Activated CD4-positive, alpha-beta memory T cell treated with anti-CD3 and anti-CD28 coated beads for 36 hours (primary cell): ENCODE measurements at places on chromosomes 11 and 22. TPM values are rescaled to one million over a fixed set of nuclear protein-coding genes. Genes with fewer than 3 reads are reported as not detected.

DNA sequence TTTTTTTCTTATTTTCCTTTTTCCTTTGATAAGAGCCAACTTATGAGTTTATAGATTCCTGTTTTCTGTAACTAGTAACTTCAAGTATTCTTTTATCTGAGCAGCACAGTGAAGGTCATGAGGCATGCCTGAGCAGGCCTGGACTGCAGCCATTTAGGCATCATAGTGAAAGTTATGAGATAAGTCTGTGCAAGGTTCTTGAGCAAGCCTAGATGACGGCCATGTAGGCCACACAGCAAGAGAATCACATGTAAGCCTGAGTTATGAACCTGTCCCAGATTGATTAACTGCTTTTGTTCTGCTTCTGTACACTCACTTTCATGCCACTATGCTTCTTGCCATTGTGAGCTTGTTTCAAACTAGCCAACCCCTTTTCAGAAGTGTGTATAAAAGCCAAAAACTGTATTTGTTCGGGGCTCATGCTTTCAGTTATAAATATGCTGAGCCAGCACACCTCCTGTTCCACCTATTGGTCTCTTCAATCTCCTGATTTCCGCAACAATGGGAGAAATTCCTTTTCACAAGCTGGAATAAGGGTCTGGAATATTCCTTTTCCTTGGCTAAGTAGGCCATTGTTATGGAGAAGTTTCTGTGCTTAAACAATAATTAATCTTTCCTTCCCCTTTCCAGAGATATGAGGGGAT, 745.7 kb downstream of the FAM181B start:
- no peak for DNase-seq
- H3K4me1 ChIP-seq, result no peaks in the 10 kb centered on the region
- no peak overlapping the region for H3K27ac ChIP-seq
- H3K36me3 ChIP-seq, result no peaks in the 10 kb centered on the region

Gene IL17REL
- total RNA-seq, result 1.1 TPM

Gene E2F8
- total RNA-seq, result 16.0 TPM

GRCh38 chr11:34243600-34244464, 114.0 kb downstream of the ABTB2 start:
- peak overlapping the region; percentile 38 for H3K27ac ChIP-seq
- peak; percentile 83 for DNase-seq
- H3K4me3 ChIP-seq, result no peak overlapping the region
- H3K36me3 ChIP-seq, result peaks cover 2% of the 10 kb centered on the region

DNA sequence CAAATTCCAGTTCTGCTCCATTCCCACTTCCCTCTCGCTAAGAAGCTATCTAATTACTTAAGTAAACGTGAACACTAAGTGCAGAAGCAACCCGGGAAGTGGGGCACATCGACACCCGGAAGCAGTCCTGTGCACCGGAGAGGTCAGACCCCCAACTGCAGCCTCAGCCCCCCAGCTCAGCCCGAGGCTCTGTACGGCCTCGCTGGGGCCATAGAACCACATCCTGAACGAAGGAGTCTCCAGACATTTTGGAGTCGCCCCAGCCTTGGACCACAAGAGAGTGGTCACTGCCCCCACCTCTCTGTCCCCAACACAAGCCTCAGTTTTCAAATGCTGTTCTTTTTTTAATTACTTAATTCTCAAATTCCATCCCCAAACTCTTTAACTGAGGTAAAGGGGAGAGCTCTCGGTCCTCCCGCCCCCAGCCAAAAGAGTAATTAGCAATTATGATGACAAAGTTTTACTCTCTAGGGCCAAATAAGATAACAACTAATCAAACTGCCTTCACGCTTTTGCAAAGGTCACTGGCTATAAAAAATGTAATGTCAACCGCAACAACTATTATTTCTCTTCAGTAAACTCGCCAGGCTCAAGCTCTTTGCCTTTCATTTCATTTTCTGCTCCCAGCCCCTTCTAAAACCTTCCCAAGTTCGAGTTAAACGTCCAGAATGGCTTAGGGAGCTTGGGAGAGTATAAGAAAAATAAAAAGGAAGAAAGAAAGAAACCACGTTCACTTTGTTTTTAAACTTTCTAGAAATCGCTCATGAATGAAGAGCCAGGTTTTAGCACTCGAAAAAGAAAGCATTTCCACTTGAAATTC, 2.2 kb downstream of the PAX6 start:
- peaks cover 6% of the 10 kb centered on the region for H3K36me3 ChIP-seq
- H3K4me1 ChIP-seq, result peaks cover 38% of the 10 kb centered on the region
- peak overlapping the region; percentile 17 for H3K4me3 ChIP-seq
- DNase-seq, result no peak

DNA sequence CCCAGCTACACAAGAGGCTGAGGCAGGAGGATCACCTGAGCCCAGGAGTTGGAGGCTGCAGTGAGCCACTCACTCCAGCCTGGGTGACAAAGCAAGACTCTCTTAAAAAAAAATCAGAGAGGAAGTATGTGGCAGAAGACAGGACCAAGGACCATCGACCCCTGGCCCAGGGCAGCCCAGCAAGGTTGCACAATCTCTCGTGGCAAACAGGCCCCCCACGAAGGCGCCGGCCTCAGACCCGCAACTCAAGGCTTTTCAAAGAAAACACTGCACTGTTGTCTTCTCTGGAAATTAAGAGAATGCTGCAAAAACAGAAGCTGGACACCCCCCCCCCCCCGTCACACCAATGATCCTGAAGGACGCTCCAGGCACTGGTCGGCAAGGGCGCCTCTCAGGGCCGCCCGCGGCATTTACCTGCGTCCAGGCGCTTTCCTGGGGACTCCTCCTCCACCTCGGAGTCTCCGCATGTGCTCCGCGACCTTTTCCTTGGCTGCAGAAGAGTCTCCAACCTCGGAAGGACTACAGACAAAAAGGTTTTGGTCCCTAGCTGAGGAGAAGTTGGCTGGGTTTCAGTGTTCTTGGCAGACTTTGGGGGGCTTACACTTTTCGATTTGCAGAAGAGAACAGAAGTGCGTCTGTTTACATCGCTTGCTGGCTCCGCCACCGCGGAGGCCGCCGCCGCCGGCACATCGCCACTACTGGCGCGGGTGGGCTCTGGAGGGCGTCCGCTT, 40.5 kb downstream of the BRD1 start:
- H3K36me3 ChIP-seq, result peaks cover 29% of the 10 kb centered on the region
- no peak overlapping the region for H3K4me3 ChIP-seq
- H3K4me1 ChIP-seq, result peaks cover 44% of the 10 kb centered on the region
- no peak for DNase-seq
- H3K27me3 ChIP-seq, result no peaks in the 10 kb centered on the region

DNA sequence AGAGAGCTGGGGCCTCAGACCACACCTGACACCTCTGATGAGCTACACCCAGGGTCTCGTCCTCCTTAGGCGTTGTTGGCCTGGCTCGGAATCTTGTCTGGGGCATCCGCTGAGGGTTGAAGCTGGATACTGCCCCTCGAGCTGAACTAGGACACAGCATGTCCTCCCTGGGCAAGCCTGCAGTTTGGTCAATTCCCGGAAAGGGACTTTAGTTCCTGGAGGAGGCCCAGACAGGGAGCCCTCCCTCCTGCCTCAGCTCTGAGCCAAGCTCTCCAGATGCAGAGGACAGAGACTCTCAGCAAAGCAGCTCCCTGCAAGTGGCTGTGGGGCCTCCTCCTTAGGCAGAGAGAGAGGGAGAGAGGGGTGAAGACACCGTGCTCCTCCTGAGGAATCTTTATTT, 4.9 kb downstream of the APOL3 start:
- peaks cover 30% of the 10 kb centered on the region for H3K36me3 ChIP-seq
- H3K27ac ChIP-seq, result peak overlapping the region; percentile 96
- peak overlapping the region; percentile 90 for H3K4me3 ChIP-seq
- peaks cover 90% of the 10 kb centered on the region for H3K4me1 ChIP-seq
- no peak for DNase-seq

GRCh38 chr11:35583126-35583525, 35.1 kb upstream of the FJX1 start:
- no peaks in the 10 kb centered on the region for H3K36me3 ChIP-seq
- H3K27ac ChIP-seq, result no peak overlapping the region
- H3K27me3 ChIP-seq, result peaks cover 33% of the 10 kb centered on the region
- H3K4me3 ChIP-seq, result no peak overlapping the region

DNA sequence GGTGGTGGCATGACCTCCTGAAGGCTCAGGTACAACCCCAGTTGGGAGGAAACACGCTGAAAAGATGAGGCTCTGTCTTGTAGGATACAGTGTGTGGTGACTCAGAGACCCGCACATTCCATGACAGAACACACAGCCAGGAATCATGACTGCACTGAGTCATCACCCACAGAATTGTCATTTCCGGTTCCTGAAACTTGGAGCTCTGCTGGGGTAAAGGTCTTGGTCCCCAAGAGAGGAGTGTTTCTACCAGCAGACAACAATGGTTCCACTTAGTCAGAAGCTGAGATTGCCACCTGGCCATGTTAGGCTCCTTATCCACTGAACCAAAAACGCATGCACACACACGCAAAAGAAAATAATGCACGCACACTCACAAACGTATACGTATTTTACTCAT, 31.5 kb upstream of the CYB5R3 start:
- H3K4me1 ChIP-seq, result no peaks in the 10 kb centered on the region
- H3K27ac ChIP-seq, result no peak overlapping the region
- H3K36me3 ChIP-seq, result peaks cover 2% of the 10 kb centered on the region
- no peak for DNase-seq
- H3K27me3 ChIP-seq, result no peaks in the 10 kb centered on the region
